Large intestine (tissue), 12 donors: ENCODE measurements at places on chromosomes 4 and X. TPM values are rescaled to one million over a fixed set of nuclear protein-coding genes. Genes with fewer than 3 reads are reported as not detected.

F8 gene
- 2.9 TPM for polyA plus RNA-seq

ERAS gene
- 0.27 TPM for polyA plus RNA-seq

SASH3 gene
- 11.4 TPM for polyA plus RNA-seq

PRR32 gene
- 0.18 TPM for polyA plus RNA-seq

CDX4 gene
- polyA plus RNA-seq: not detected

PCDH18 gene
- polyA plus RNA-seq: 39.0 TPM

DNA sequence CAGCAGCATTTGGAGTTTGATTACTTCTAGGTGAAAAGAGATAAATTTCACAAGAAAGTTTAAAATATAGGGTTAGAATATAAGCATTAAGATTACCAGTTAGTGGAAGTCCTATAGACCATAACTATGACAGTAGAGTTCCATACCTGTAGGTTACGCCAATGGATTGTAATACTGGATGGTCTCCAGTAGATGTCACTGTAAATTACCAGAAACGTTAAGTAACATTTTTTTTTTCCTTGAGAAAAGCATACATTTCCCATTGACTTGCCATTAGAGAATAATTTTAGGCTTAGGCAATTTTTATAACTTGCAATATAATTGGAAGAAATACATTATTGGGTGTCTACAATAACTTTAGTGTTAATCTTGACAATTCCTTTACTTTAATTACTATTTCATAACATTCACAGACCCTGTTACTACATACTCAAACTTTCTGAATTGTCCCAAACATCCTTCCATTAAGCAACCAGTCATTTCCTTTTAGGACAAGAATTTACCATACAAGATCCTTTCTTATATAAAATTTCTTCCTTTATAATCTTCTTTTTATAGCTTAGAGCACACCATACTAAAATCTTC lies 304.1 kb upstream of the TECRL start:
- no peaks in the 10 kb centered on the region for H3K27me3 ChIP-seq
- no peaks in the 10 kb centered on the region for H3K4me1 ChIP-seq
- peak; percentile 16 for DNase-seq
- no peak overlapping the region for H3K27ac ChIP-seq
- H3K4me3 ChIP-seq: no peak overlapping the region

- H3K27ac ChIP-seq: no peak overlapping the region
- H3K27me3 ChIP-seq: no peaks in the 10 kb centered on the region
- H3K4me1 ChIP-seq: no peaks in the 10 kb centered on the region
- H3K4me3 ChIP-seq: no peak overlapping the region
- H3K36me3 ChIP-seq: peaks cover 4% of the 10 kb centered on the region
Measured at GRCh38 chrX:10566716-10567097, 53.7 kb downstream of the MID1 start.

DNA sequence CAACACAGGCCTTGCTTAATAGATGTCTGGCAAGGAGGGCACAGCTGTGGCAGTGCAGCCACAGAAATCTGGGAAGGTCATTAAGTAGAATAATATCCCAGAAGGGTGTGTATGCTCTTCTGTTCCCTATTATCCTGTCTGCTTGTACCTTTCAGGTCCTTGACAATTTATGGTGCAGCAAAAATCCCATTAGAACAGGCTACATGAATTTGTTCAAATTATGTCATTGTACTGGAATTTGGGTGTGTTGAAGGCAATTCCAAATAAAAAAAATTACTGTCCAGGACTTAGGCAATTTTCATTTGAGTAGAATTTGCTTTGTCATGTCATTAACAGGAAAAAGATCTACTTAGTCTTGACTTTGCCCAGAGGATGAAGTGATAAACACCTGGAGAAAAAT lies 192.1 kb downstream of the IDS start:
- DNase-seq: no peak
- no peaks in the 10 kb centered on the region for H3K36me3 ChIP-seq
- H3K27me3 ChIP-seq: no peaks in the 10 kb centered on the region
- H3K4me1 ChIP-seq: no peaks in the 10 kb centered on the region
- H3K4me3 ChIP-seq: no peak overlapping the region
- no peak overlapping the region for H3K27ac ChIP-seq

GRCh38 chr4:8114456-8115202 lies 44.0 kb downstream of the ABLIM2 start:
- peaks cover 4% of the 10 kb centered on the region for H3K4me1 ChIP-seq
- no peak for DNase-seq
- H3K36me3 ChIP-seq: no peaks in the 10 kb centered on the region
- no peak overlapping the region for H3K4me3 ChIP-seq

GRCh38 chrX:71953946-71954345 lies 43.3 kb downstream of the NHSL2 start:
- peaks cover 2% of the 10 kb centered on the region for H3K4me1 ChIP-seq
- H3K27ac ChIP-seq: no peak overlapping the region
- no peaks in the 10 kb centered on the region for H3K27me3 ChIP-seq
- no peak for DNase-seq

- H3K36me3 ChIP-seq: peaks cover 10% of the 10 kb centered on the region
- H3K4me3 ChIP-seq: peak overlapping the region; percentile 70
- peak overlapping the region; percentile 98 for H3K27ac ChIP-seq
- peaks cover 42% of the 10 kb centered on the region for H3K4me1 ChIP-seq
Measured at GRCh38 chr4:76307660-76308014, 1.1 kb downstream of the STBD1 start.

DNA sequence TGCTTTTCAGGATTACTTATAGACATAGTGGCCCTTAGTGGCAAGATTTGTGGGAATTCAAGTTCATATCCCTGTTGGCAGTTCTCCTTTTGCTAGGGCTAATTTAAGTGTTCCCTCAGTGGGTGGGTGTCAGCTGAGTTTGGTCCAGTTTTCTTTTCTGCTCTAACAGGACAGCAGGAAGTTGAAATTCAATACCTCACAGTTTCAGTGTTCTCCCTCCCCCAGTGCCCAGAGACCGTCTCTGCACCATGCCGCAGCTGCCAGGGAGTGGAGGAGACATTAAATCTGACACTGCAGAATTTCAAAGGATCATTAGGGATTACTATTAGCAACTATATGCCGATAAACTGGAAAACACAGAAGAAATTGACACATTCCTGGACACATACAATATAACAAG lies 50.7 kb downstream of the UBE2NL start:
- no peak overlapping the region for H3K4me3 ChIP-seq
- H3K27me3 ChIP-seq: no peaks in the 10 kb centered on the region
- H3K27ac ChIP-seq: no peak overlapping the region
- H3K36me3 ChIP-seq: no peaks in the 10 kb centered on the region

DNA sequence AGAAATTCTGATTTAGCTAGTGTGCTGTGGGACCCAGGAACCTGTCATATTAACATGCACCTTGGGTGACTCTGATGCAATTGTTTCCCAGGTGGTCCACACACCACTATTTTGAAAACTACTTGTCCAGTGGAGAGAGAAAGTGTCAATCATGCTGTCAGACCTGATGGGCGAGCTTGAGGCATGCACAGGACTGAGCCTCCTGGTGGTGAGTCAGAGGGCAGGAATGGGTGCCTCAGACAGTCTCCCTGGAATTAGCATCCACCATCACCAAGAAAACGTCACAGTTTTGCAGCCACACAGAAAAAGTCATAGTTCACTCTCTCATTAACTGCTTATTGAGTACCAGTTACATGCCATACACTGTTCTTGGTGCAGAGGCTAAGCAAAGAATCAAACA lies 181.8 kb upstream of the MAOA start:
- H3K4me1 ChIP-seq: no peaks in the 10 kb centered on the region
- no peak overlapping the region for H3K27ac ChIP-seq
- DNase-seq: no peak

- H3K27me3 ChIP-seq: peaks cover 75% of the 10 kb centered on the region
- H3K4me1 ChIP-seq: peaks cover 19% of the 10 kb centered on the region
- no peak for DNase-seq
- H3K36me3 ChIP-seq: no peaks in the 10 kb centered on the region
Measured at GRCh38 chr4:54090804-54091623, 8.9 kb upstream of the GSX2 start.

DNA sequence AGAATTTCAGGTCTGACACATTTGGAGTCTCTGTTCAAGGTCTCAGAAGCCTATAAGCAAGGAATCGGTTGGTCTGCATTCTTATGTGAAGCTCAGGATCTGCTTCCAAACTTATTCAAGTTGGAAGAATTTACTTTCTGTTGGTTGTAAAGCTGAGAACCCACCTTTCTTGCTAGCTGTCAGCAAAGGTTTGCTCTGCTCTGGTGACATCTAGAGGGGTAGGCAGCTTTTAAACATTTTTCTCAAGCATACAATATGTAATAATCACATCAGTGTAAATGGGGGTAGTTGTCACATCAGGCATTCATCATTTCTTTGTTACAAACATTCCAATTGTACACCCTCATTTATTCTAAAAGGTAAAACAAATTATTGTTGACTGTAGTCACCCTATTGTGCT lies 935.2 kb downstream of the TRAM1L1 start:
- DNase-seq: no peak
- H3K4me3 ChIP-seq: no peak overlapping the region
- no peaks in the 10 kb centered on the region for H3K27me3 ChIP-seq
- no peaks in the 10 kb centered on the region for H3K36me3 ChIP-seq

- H3K36me3 ChIP-seq: no peaks in the 10 kb centered on the region
- H3K27me3 ChIP-seq: no peaks in the 10 kb centered on the region
Measured at GRCh38 chr4:54800831-54801530, 143.2 kb downstream of the KIT start.

DNA sequence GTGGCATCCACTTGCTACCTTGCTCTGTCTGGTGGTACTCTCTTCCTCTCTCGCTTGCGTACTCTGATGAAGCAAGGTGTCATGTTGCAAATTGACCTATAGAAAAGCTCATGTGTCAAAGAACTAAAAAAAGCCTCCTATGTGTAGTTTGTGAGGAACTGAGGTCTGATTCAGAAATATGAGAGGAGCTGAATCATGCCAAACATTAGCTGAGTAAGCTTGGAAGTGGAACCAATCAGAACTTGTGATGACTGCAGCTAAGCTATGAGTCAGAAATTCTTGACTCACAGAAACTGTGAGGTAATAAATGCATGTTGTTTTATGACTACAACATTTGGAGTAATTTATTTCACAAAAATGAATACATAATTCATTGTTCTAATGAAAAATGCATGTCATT lies 2138.8 kb downstream of the PCDH7 start:
- no peaks in the 10 kb centered on the region for H3K36me3 ChIP-seq
- no peak overlapping the region for H3K4me3 ChIP-seq
- no peaks in the 10 kb centered on the region for H3K27me3 ChIP-seq
- no peak for DNase-seq
- H3K27ac ChIP-seq: no peak overlapping the region
- H3K4me1 ChIP-seq: no peaks in the 10 kb centered on the region

DNA sequence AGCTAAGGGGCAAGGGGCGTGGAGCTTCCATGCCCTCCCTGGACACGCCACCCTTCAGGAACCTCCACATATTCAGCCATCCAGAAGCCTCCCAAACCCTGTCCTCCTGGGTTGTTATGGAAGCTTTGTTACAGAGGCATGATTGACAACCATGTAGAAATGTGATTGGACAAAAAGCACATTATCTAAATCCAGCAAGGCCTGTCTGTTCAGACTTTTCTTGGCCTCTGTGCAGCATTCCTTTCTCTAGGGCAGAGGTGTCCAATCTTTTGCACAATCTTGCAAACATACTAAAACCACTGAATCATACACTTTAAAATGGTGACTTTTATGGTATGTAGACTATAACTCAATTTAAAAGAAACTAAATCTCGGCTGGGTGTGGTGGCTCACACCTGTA lies 12.7 kb downstream of the STEEP1 start:
- peaks cover 9% of the 10 kb centered on the region for H3K36me3 ChIP-seq
- DNase-seq: no peak
- no peak overlapping the region for H3K4me3 ChIP-seq
- H3K27ac ChIP-seq: no peak overlapping the region

DNA sequence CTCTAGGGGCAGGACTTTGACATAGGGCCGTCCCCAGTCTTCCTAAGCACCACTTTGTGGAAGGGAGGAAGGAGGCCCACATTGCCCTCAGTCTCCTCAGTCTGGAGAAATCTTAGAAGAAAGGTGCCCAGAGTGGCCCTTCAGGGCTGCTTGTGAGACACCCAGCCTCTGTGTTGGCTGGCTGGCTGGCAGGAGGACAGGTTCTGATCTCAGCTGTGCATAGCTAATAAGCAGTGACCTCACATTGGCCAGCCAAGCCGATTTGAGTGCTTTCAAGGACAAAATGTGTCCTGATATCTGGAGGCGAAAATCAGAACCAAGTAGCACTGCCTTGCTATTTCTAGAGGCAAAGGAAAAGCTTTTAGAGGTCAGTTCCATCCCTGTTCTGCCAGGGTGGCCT lies 211.5 kb downstream of the BCOR start:
- no peaks in the 10 kb centered on the region for H3K4me1 ChIP-seq
- no peak overlapping the region for H3K27ac ChIP-seq
- H3K36me3 ChIP-seq: no peaks in the 10 kb centered on the region

GRCh38 chrX:90617710-90618325 lies 696.1 kb downstream of the TGIF2LX start:
- no peaks in the 10 kb centered on the region for H3K36me3 ChIP-seq
- no peak for DNase-seq
- H3K27me3 ChIP-seq: no peaks in the 10 kb centered on the region
- no peak overlapping the region for H3K27ac ChIP-seq
- H3K4me1 ChIP-seq: no peaks in the 10 kb centered on the region
- no peak overlapping the region for H3K4me3 ChIP-seq

DNA sequence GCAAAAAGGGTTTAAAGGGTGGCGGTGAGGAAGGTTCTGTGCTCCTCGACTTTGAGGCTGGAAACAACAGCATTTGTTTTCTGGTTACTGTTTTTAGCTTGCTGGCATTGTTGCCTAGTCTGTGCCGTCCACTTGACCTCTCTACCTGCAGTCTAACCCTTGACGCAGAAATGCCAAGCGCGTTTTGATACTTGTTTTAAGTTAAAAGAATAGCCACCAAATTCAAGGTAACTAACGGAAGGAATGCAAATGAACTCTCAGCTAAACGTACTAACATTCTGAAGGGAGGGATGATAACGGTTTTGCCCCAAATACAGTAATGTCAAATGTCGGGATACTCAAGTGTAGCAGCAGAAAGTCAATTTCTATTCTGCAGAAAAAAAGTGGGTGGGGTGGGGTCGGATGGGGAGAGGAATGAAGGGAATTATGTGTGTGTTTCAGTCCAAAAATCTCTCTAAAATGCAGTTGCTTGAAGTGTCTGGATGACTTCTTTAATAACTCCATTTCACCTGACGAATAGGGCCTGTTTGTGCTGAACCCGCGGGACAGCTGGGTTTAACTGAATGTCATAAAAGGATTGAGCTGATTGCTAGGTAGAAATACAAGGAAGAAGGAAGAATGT lies 3.4 kb upstream of the NKX6-1 start:
- H3K4me3 ChIP-seq: no peak overlapping the region
- no peak for DNase-seq
- H3K36me3 ChIP-seq: no peaks in the 10 kb centered on the region
- H3K4me1 ChIP-seq: peaks cover 15% of the 10 kb centered on the region

GRCh38 chr4:149203256-149204001 lies 612.2 kb downstream of the IQCM start:
- no peaks in the 10 kb centered on the region for H3K27me3 ChIP-seq
- no peaks in the 10 kb centered on the region for H3K4me1 ChIP-seq
- H3K4me3 ChIP-seq: no peak overlapping the region
- H3K36me3 ChIP-seq: no peaks in the 10 kb centered on the region
- H3K27ac ChIP-seq: no peak overlapping the region
- DNase-seq: no peak

GRCh38 chrX:135697601-135698000 lies 15.8 kb upstream of the CT45A1 start:
- H3K36me3 ChIP-seq: no peaks in the 10 kb centered on the region
- no peak for DNase-seq
- H3K27me3 ChIP-seq: no peaks in the 10 kb centered on the region
- H3K4me1 ChIP-seq: no peaks in the 10 kb centered on the region

- no peaks in the 10 kb centered on the region for H3K4me1 ChIP-seq
- no peak for DNase-seq
- H3K27ac ChIP-seq: no peak overlapping the region
- no peaks in the 10 kb centered on the region for H3K36me3 ChIP-seq
Measured at GRCh38 chrX:96576368-96576767, 108.3 kb upstream of the DIAPH2 start.

- no peak overlapping the region for H3K4me3 ChIP-seq
- DNase-seq: no peak
- no peaks in the 10 kb centered on the region for H3K36me3 ChIP-seq
- H3K27me3 ChIP-seq: no peaks in the 10 kb centered on the region
Measured at GRCh38 chr4:140176735-140177134, 22.8 kb upstream of the MAML3 start.
